Right lobe of liver (tissue), 6 donors: ENCODE measurements at places on chromosomes 6 and 20.

DNA sequence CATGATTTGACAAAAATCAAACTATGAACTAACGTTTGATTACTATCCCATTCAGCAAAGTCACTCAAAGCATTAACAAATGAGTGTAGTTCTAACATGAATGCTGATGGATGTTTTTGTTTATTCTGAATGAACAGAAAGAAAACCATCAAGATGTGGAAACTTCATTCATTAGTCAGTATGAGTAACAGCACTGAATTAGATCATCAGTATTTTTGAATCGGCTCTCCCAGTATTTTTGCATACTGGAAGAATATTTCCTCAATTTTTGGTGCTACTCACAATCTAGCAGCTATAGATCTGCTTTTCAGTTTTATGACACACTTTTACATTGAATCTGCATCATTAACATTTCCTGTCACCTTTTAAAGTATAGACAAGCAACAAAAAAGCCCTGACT lies 63.8 kb upstream of the CD83 start:
- no peak for DNase-seq

- DNase-seq, result no peak
These were observed 204.5 kb downstream of the SYNDIG1 start for GRCh38 chr20:24673678-24674570.

- DNase-seq, result no peak
These were observed 123.7 kb upstream of the FOXQ1 start for GRCh38 chr6:1188199-1188598.

- no peak for DNase-seq
These were observed 11.5 kb upstream of the SCP2D1 start for GRCh38 chr20:18802012-18802634.

DNA sequence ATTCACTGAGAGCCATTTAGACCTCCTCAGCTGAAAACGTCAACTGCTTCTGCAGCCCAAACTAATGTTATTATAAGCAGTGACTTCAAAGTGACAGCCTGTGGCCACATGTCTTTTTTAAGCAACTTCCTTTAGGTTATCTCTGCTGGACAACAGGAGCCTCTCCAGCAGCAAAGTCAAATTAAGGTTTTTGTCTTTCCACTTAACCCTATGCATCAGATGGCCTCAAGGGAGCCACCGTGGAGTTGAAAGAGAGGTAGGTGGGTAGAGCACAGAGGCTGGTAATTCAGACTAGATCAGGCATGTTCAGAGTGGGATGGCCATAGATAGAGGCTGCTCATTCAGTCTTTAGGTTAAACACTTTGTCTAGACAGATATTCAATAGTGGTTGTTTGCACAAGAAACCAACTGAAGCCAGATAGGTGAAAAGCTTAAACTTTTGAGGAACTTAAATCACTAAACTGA lies 300.6 kb upstream of the ECI2 start:
- DNase-seq, result no peak
